ENCODE measurements at places on chromosomes 7 and 10. TPM values are rescaled to one million over a fixed set of nuclear protein-coding genes. Genes with fewer than 3 reads are reported as not detected.

The HOXA9 gene
- total RNA-seq = 1.1 TPM

DNA sequence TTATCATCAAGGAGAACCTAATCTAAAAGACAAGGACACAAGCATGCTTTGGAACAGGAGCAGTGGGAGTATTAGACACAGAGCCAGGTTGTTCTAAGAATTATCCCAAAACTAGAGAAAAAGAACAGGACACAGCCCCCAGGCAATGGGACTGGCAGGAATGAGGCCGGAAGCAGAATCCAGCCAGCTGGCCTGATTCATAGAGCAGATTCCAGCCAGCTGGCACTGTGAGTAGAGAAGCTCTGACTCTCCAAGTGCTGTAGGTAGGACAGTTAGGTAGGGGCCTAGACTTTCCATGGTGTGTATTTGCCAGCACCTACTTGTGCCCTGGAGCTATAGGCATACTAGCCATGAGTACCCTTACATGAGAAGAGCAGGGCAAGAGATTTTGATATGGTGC, 13.3 kb upstream of the RAB18 start:
- H3K27me3 ChIP-seq = peaks cover 21% of the 10 kb centered on the region
- no peaks in the 10 kb centered on the region for H3K36me3 ChIP-seq
- no peak overlapping the region for H3K4me3 ChIP-seq
- no peak for DNase-seq
- no peak overlapping the region for H3K27ac ChIP-seq

DNA sequence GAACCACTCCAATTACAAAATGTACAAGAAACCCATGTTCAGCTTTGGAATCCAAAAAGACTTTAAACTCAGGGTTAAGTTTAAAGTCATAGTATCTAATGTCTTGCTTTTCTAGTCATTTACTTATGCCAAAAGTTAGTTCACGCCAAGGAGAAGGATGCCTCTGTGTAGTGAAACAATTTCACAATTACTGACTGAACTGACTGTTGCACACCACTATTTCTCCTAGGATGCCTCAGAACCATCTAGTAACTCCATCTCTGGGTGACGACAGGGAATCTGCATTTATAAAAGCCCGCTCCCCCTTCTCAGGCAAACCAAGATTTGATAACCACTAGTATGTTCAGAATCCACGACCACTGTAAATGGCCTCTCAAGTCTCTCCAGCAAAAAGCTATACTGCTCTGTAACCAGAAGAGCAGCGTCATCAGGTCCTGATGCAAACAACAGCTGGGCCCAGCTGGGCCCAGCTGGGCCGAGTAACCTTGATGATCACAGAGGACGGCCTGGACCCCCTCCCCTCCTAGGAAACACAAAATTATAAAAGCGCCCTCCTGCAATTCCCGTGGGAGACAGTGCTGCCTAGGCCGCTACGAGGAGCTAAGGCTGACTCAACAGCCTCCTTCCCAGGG, 680 bp upstream of the ADO start:
- H3K4me1 ChIP-seq = peaks cover 36% of the 10 kb centered on the region
- peak overlapping the region; percentile 88 for H3K27ac ChIP-seq
- peaks cover 11% of the 10 kb centered on the region for H3K36me3 ChIP-seq
- no peak for DNase-seq

DNA sequence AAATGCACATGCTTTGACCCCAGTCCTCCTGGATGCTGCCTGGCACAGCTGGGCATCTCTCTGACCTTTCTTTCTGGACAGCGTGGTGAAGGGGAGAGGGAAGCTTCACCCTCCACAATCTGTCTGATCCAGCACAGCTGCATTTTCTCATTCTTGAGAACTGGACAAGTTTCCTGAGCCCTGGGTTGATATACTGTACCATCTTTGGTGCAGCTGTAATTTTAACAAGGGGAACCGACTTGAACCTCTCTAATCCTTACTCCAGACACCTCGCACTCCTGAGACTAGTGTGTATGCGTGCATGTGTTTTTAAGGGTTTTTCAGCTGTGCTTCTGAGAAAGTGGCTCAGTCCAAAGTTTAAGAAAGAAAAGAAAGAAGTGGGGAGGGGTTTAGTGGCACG, 655.7 kb downstream of the INHBA start:
- no peak overlapping the region for H3K4me3 ChIP-seq
- no peaks in the 10 kb centered on the region for H3K4me1 ChIP-seq
- no peaks in the 10 kb centered on the region for H3K36me3 ChIP-seq
- DNase-seq = no peak
- H3K27ac ChIP-seq = no peak overlapping the region
- no peaks in the 10 kb centered on the region for H3K27me3 ChIP-seq

The PTF1A gene
- total RNA-seq = not detected

- no peaks in the 10 kb centered on the region for H3K4me1 ChIP-seq
- no peak overlapping the region for H3K4me3 ChIP-seq
- no peak overlapping the region for H3K27ac ChIP-seq
- peaks cover 4% of the 10 kb centered on the region for H3K36me3 ChIP-seq
- no peaks in the 10 kb centered on the region for H3K27me3 ChIP-seq
These were observed 320.7 kb downstream of the CAMK1D start for GRCh38 chr10:12670004-12670403.

- no peak for DNase-seq
- H3K36me3 ChIP-seq = no peaks in the 10 kb centered on the region
- no peaks in the 10 kb centered on the region for H3K27me3 ChIP-seq
- H3K27ac ChIP-seq = no peak overlapping the region
- no peaks in the 10 kb centered on the region for H3K4me1 ChIP-seq
These were observed 147.2 kb downstream of the MAPK8 start for GRCh38 chr10:48453451-48454301.

Data from CD4-positive, CD25-positive, alpha-beta regulatory T cell (primary cell).